WTC11 (cell line): ENCODE measurements at places on chromosomes 4 and X. TPM values are rescaled to one million over a fixed set of nuclear protein-coding genes. Genes with fewer than 3 reads are reported as not detected.

STBD1 gene
- total RNA-seq: 1.4 to 2.6 TPM (median 2.0 TPM) in 3 replicates

OTC gene
- not detected in 3 replicates for total RNA-seq

TMEM150C gene
- 2.3 to 2.7 TPM (median 2.6 TPM) in 3 replicates for total RNA-seq

NAP1L3 gene
- total RNA-seq: 29.2 to 33.4 TPM (median 30.3 TPM) in 3 replicates

PAGE2B gene
- total RNA-seq: 0.46 to 0.94 TPM (median 0.92 TPM) in 3 replicates

CNOT6L gene
- 19.5 to 21.6 TPM (median 20.1 TPM) in 3 replicates for total RNA-seq

SASH3 gene
- 0.22 to 0.57 TPM (median 0.25 TPM) in 3 replicates for total RNA-seq

GYG2 gene
- total RNA-seq: 47.6 to 53.6 TPM (median 52.8 TPM) in 3 replicates

CAPN6 gene
- 3.1 to 4.1 TPM (median 4.0 TPM) in 3 replicates for total RNA-seq

SHROOM2 gene
- total RNA-seq: 12.3 to 14.8 TPM (median 12.3 TPM) in 3 replicates

TBC1D25 gene
- 7.5 to 10.2 TPM (median 9.9 TPM) in 3 replicates for total RNA-seq

DAPP1 gene
- total RNA-seq: 0.07 TPM in 1 of 3 replicates, not detected in the others

FAM114A1 gene
- total RNA-seq: 13.8 to 17.6 TPM (median 15.7 TPM) in 3 replicates

TEX13D gene
- not detected in 3 replicates for total RNA-seq

ARMCX5 gene
- total RNA-seq: 13.2 to 13.6 TPM (median 13.5 TPM) in 3 replicates

ZBTB33 gene
- 12.3 to 16.2 TPM (median 12.5 TPM) in 3 replicates for total RNA-seq

PABPC4L gene
- total RNA-seq: 3.6 to 4.1 TPM (median 3.8 TPM) in 3 replicates

SPANXA1 gene
- total RNA-seq: not detected in 3 replicates

UXT gene
- 68.6 to 80.5 TPM (median 79.9 TPM) in 3 replicates for total RNA-seq

BANK1 gene
- 0.53 to 0.87 TPM (median 0.68 TPM) in 3 replicates for total RNA-seq

VEGFC gene
- total RNA-seq: 0.61 to 1.1 TPM (median 0.71 TPM) in 3 replicates

EDNRA gene
- 2.1 to 2.5 TPM (median 2.3 TPM) in 3 replicates for total RNA-seq

TBX22 gene
- total RNA-seq: 0.30 to 1.0 TPM (median 0.66 TPM) in 3 replicates

TCEAL6 gene
- 0.62 to 1.1 TPM (median 0.81 TPM) in 3 replicates for total RNA-seq

NOX1 gene
- total RNA-seq: not detected in 3 replicates

HDAC6 gene
- 58.5 to 60.3 TPM (median 59.2 TPM) in 3 replicates for total RNA-seq

HMGN5 gene
- 21.7 to 23.4 TPM (median 22.5 TPM) in 3 replicates for total RNA-seq

ATG4A gene
- 1.8 to 3.5 TPM (median 2.1 TPM) in 3 replicates for total RNA-seq

FGG gene
- 2.3 to 3.0 TPM (median 2.4 TPM) in 3 replicates for total RNA-seq

ASIC5 gene
- not detected in 3 replicates for total RNA-seq

CDX4 gene
- total RNA-seq: 2.4 to 5.2 TPM (median 4.6 TPM) in 3 replicates

EPHA5 gene
- total RNA-seq: 0.04 to 0.09 TPM (median 0.09 TPM) in 3 replicates

DCLK2 gene
- total RNA-seq: 0.17 to 0.21 TPM (median 0.18 TPM) in 3 replicates

NSD2 gene
- total RNA-seq: 113 to 128 TPM (median 119 TPM) in 3 replicates

MAGEA1 gene
- not detected in 3 replicates for total RNA-seq

FOXP3 gene
- 0.39 to 0.42 TPM (median 0.39 TPM) in 3 replicates for total RNA-seq

ADRA2C gene
- 19.8 to 21.8 TPM (median 20.7 TPM) in 3 replicates for total RNA-seq

MAGEE2 gene
- 0.15 to 0.18 TPM in 2 of 3 replicates, not detected in the other for total RNA-seq

COMMD8 gene
- total RNA-seq: 7.1 to 8.1 TPM (median 8.1 TPM) in 3 replicates

PPP4R3C gene
- not detected in 3 replicates for total RNA-seq

GLUD2 gene
- 0.57 to 1.4 TPM (median 1.2 TPM) in 3 replicates for total RNA-seq

SOWAHD gene
- total RNA-seq: 3.6 to 5.0 TPM (median 4.3 TPM) in 3 replicates

ASB12 gene
- total RNA-seq: 0.60 to 1.4 TPM (median 0.80 TPM) in 3 replicates
